NCI-H446 (cell line): ENCODE measurements at places on chromosomes 5 and 9.

- DNase-seq: no peak
Measured at GRCh38 chr5:166262395-166262794, 2029.0 kb upstream of the WWC1 start.

DNA sequence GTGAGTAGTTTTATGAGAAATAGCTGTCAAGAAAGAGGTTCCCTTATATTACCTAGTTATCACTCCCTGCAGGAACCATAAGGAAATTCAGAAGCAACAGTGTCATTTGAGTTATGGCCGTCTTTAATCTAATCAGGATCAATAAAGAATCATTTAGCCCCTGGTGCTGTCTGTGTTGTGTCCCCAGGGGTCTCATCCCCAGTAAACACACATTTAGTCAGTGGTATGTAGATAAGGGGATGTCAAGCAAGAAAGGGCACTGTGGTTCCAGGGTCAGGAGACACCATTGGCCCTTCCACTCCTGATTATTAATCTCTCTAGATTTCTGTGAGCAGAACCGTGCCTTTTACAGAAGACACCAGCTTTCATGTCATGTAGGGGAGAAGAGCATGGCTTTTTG, 158.0 kb upstream of the SEMA6A start:
- no peak for DNase-seq

- DNase-seq: no peak
Measured at GRCh38 chr9:17906841-17907778, 328.2 kb downstream of the SH3GL2 start.

- no peak for DNase-seq
Measured at GRCh38 chr5:89929173-89929572, 480.4 kb downstream of the CETN3 start.

DNA sequence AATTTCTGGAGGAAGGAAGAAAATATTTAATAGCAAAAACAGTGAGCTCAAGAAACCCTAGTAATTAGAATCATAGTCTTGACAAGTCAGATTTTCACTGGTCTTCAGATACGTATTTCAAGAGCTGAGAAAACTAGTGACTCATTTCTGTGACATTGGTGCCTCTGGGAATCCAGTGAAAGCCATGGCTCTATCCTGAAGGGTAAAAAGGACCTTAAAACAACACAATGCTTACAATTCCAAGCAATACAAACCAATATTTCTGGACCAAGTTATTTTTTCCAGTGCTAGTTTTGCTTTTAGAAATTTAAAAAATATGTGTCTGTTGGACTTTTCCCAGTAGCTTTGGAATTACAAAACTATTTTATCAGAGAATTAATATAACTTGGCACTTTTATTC, 140.3 kb downstream of the LPAR1 start:
- no peak for DNase-seq

DNA sequence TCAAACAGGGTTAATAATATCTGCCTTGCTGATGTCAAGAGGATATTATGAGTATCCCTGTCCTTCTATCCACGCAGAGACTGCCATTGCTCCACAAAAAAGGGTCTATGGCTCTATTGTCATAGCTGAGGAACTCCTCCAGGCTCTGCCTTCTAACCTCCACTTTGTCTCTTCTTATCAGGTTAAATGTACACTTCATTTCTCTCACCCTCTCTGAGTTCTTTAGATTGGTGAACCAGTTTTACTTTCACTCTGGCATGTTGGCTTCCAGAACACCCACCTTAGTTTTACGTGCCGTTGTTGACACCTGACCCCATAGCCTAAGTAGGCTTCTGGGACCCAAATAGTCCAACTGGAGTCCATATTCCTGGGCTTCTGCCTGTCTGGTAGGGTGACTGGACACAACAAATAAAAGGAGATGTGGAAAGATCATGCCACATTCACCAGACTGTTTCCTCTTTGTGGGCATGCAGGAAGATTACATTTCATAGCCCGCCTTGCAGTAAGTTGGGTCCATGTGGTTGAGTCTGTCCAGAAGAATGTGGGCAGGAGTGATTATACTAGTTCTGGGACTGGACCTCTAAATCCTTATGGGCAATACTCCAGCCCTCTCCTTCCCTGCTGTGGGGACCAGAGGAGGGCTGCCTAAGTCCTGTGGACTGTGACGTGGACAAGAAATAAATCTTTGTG, 350.4 kb upstream of the CLINT1 start:
- no peak for DNase-seq

- DNase-seq: no peak
Measured at GRCh38 chr5:42855811-42856210, 44.1 kb upstream of the SELENOP start.

DNA sequence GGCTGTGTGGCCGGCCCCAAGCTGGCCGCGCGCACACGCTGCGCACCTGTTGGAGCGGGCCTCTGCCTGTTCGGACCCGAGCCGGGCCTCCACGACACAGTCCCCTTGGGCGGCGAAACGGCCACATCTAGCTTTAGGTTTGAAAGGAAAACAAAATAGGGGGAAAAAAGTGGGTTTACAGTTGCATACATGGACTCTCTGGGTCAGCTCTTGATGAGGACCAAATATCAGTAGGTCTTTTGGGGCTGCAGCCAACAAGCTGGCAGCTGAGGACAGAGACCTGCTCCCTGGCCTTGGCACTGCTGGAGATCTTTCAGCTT, 20.7 kb downstream of the IGIP start:
- no peak for DNase-seq
